ENCODE measurements at places on chromosomes 6 and 20.

DNA sequence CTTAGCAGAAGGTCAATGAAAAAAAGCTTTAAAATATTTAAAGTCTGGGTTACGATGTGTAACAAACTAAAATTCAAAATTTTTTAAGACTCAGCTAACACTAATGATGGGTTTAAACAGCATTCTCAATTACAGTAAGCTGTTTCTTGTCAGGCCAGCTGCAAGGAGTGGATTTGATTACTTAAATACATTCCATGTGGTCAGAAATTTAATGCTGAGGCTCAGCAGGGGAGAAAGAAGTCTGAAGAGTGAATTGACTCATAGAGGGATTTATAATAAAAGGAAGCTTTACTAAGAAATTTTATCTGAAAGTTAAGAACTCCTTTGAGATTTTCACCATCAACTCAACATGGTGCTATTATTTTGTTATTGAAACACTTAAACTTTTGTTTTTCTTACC, 398.6 kb downstream of the KHDRBS2 start:
- DNase-seq, result no peak

- no peak for DNase-seq
These were observed 397.3 kb upstream of the NRSN1 start for GRCh38 chr6:23728707-23729106.

GRCh38 chr20:41900201-41900691, 282.1 kb upstream of the CHD6 start:
- DNase-seq, result no peak

DNA sequence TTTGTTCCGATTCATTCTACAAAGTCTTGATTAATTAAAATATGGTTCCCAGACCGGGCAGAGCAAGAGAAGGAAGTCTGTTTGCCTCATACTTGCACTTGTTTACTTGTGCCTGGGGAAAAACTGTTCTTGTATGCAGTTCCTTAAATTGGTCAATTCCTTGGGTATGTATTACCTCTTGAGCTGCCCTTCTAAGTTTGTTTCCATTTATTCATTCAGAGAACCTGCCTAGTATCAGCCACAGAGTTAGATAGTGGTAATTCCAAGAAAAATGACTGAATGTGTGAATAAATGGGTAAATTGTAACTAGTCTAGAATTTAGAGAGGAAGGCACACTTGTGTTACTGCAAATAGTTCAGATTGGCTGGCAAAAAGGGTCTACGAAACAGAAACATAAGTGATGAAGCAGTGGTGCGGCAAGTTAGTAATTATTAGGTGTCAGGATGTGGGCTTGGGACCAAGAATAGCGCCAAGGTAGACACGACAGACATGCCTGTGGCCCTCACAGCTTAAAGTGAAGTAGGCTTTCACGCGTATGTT, 525 bp upstream of the MAK start:
- no peak for DNase-seq
